ENCODE measurements at places on chromosomes 7 and 10. TPM values are rescaled to one million over a fixed set of nuclear protein-coding genes. Genes with fewer than 3 reads are reported as not detected.

DNA sequence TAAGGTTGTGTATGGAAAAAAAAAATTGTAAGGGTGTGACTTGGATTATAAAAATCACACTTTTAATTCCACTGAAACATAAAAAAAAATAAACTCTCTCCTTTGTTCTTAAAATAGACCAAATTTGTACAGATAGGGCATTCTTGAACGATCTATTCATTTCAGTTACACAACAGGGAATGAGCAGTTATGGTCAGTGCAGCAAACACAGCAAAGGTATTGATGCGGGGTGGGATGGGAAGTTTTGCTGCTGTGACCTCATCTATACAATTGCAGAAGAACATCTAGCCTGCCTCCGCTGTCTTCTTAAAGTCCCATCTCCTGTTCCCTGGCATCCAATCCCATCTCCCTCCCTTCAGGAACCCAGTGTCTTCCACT, 580.2 kb downstream of the SUGCT start:
- peaks cover 38% of the 10 kb centered on the region for H3K4me1 ChIP-seq
- H3K27me3 ChIP-seq: no peaks in the 10 kb centered on the region
- DNase-seq: no peak
- no peak overlapping the region for H3K4me3 ChIP-seq
- peak overlapping the region; percentile 56 for H3K27ac ChIP-seq

The PEX1 gene
- 22.2 TPM for total RNA-seq

The MMS19 gene
- 94.8 TPM for total RNA-seq

GRCh38 chr10:49296836-49297235, 2.1 kb upstream of the C10orf71 start:
- H3K4me1 ChIP-seq: peaks cover 25% of the 10 kb centered on the region
- no peaks in the 10 kb centered on the region for H3K36me3 ChIP-seq
- DNase-seq: no peak
- H3K4me3 ChIP-seq: no peak overlapping the region
- no peak overlapping the region for H3K27ac ChIP-seq

- H3K27me3 ChIP-seq: no peaks in the 10 kb centered on the region
- H3K36me3 ChIP-seq: no peaks in the 10 kb centered on the region
- no peak for DNase-seq
- H3K4me3 ChIP-seq: no peak overlapping the region
- H3K4me1 ChIP-seq: no peaks in the 10 kb centered on the region
- no peak overlapping the region for H3K27ac ChIP-seq
These were observed 25.5 kb upstream of the NME8 start for GRCh38 chr7:37822946-37823345.

The GAD2 gene
- 15.3 TPM for total RNA-seq

DNA sequence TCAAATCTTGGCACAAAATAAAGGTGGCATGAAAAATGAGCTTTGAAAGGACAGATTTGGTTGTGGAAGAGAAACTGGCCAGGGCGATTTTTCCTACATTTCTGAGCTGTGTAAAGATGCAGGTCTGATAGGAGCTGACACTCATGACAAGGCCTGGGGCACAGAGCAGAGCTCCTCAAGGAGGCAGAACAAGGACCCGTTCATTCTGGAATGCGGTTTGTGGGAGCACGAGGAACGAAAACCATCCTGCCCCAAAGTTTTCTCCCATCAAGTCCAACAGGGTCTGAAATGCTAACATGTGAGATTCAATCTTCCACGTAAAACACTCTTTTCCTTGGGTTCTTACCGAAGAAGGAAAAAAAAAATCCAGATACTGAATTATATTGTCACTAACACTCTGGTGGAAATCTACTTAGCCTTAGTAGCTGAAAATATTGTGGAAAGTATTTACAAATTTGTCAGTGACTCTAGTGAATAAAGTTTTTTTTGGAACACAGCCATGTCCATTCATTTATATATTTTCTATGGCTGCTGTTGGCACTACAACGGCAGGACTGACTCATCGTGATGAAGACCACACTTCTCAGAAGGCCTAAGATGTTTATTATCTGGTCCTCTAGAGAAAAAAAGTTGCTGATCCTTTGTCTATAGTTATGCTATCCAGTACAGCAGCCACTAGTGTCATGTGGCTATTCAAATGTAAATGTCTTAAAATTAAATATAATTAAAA, 215.7 kb downstream of the BAMBI start:
- H3K27ac ChIP-seq: peak overlapping the region; percentile 1
- H3K4me3 ChIP-seq: no peak overlapping the region
- peaks cover 6% of the 10 kb centered on the region for H3K27me3 ChIP-seq
- peaks cover 14% of the 10 kb centered on the region for H3K4me1 ChIP-seq
- no peaks in the 10 kb centered on the region for H3K36me3 ChIP-seq

DNA sequence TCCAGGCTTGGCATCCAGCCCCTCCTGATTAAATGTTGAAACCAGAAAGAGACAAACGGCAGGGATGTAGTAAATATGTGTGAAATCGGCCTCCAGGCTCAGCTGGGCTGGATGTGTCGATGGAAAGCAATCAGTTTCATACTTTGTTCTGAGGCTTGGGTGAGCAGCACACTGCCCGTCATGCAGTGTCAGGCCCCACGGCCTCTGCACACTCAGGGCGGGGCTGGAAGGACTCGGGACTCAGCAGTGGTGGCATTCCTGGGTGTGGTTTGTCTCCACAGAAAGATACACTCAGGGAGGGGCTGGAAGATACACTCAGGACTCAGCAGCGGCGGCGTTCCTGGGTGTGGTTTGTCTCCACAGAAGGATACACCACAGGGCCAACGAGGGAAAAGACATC, 22.0 kb downstream of the ADGRA1 start:
- H3K27me3 ChIP-seq: peaks cover 18% of the 10 kb centered on the region
- no peak for DNase-seq
- peaks cover 4% of the 10 kb centered on the region for H3K36me3 ChIP-seq
- peaks cover 8% of the 10 kb centered on the region for H3K4me1 ChIP-seq

DNA sequence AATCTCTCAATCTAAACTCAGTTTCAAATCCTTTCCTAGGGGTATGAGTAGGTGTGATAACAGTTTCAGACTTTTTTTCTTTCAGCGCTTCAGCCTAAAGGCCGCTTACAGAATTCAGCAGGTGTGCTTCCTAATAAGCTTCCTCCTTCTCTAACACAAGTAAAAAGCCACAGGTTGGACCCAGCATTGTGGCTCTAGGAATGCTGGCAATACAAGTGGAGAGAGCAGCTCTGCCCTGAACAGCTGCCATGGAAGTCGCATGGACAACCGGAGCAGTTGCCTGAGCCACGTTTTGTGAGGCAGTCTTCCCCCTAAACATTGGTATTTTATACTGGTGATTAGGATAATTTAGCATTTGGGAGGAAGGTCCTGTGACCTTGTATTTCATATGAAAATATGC, 83.5 kb downstream of the ST7 start:
- peaks cover 12% of the 10 kb centered on the region for H3K4me1 ChIP-seq
- no peaks in the 10 kb centered on the region for H3K36me3 ChIP-seq
- H3K4me3 ChIP-seq: no peak overlapping the region
- no peak for DNase-seq

The PRTFDC1 gene
- 22.9 TPM for total RNA-seq

- no peak overlapping the region for H3K4me3 ChIP-seq
- no peak for DNase-seq
- peak overlapping the region; percentile 1 for H3K27ac ChIP-seq
- no peaks in the 10 kb centered on the region for H3K36me3 ChIP-seq
- no peaks in the 10 kb centered on the region for H3K27me3 ChIP-seq
These were observed 5.6 kb downstream of the CCSER2 start for GRCh38 chr10:84333864-84334451.

DNA sequence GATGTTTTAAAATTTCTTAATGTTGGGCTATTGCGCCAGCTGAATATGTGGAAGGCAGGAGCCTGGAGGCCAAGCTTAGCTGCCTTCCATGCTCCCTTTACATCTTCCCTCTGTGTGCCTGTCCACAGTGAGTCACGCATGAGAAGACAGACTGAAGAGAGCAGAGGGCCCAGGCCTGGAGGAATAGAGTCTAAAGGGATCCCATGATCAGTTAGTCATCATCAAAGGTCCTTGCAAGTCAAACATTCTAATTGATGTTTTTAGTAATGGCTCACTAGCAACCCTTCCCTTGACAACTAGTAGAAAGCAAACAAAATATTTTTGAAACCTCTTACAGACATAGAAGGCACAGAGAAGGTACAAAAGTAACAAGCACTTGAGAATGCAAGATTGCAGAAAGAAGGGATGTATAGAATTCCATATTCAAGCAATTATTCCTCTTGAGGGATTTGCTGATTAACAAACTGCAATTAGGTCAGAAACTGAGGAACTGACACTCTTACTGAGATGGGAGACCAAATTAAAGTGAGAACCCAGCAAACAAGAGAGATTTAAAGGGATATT, 30.7 kb upstream of the APBB1IP start:
- H3K27ac ChIP-seq: no peak overlapping the region
- no peak overlapping the region for H3K4me3 ChIP-seq
- peaks cover 5% of the 10 kb centered on the region for H3K4me1 ChIP-seq
- peaks cover 2% of the 10 kb centered on the region for H3K27me3 ChIP-seq
- no peaks in the 10 kb centered on the region for H3K36me3 ChIP-seq

- peaks cover 11% of the 10 kb centered on the region for H3K36me3 ChIP-seq
- H3K27ac ChIP-seq: peak overlapping the region; percentile 90
- no peaks in the 10 kb centered on the region for H3K27me3 ChIP-seq
- H3K4me3 ChIP-seq: peak overlapping the region; percentile 39
- H3K4me1 ChIP-seq: peaks cover 65% of the 10 kb centered on the region
These were observed 395.1 kb upstream of the GALNT17 start for GRCh38 chr7:70736715-70737460.

GRCh38 chr10:93461109-93461806, 20.9 kb downstream of the MYOF start:
- H3K27ac ChIP-seq: peak overlapping the region; percentile 80
- H3K27me3 ChIP-seq: no peaks in the 10 kb centered on the region
- peak overlapping the region; percentile 10 for H3K4me3 ChIP-seq
- H3K36me3 ChIP-seq: no peaks in the 10 kb centered on the region

The NME8 gene
- total RNA-seq: not detected

DNA sequence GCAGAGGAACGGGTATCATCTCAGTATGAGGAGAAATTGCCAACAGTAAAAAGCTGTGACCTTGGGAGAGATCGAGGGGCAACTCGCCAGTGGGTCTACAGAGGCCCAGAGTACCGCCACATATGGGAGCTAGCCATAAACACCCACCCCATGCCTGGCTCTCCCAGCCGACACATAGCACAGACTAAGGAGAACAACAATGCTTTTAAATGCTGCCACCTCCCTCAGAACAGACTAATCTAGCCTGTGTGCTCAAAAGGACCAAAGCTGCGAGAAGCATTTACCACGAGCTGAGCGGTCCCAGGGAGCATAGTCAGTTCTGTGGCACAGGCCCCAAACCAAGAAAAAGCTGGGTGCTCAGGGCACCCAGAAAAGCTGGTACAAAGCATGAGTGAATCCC, 73.3 kb downstream of the LSM5 start:
- no peak overlapping the region for H3K4me3 ChIP-seq
- H3K4me1 ChIP-seq: no peaks in the 10 kb centered on the region
- DNase-seq: no peak
- H3K36me3 ChIP-seq: no peaks in the 10 kb centered on the region
- peaks cover 35% of the 10 kb centered on the region for H3K27me3 ChIP-seq

DNA sequence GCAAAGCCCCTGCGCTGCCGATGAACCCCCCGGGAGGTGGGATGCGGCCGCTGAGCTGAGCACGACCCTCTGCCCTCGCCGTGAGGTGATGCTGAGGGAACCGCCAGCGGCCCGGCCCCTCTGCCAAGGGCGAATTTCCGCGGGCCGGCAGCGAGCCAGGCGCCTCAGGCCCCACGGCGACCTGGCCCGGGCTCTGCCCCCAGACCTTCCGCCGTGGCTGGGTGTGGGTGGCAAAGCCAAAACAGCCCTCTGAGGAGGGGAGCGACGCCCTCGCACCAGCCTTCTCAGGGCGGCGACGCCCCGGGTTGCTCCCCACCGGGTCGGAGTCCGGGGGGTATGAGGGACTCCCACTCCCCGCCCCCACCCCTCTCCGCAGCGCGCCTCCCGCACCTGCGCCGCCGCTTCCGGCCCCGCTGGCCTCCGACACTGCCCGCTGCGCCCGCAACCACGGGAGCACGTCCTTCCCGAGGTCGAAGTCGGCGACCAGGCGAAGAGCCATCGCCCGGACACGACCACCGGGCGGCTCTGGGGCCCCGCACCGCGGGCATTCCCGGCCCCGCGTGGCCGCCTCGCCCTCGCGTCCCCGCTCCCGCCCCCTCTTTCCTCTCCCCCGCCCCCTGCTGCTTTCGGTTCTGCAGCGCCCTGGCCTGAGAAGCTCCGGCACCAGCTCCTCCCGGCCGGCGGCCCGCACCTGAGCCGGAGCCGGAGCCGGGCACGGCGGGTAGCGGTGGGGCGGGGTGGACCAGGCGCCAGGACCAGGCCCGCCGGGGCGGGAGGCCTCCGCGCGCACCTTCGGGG, at the start of gene GSAP:
GSAP (minus strand) TSS at position 527 of the 798 bp plus-strand sequence; CDS start at position 499, 28 bp downstream.
- H3K4me1 ChIP-seq: peaks cover 3% of the 10 kb centered on the region
- H3K4me3 ChIP-seq: peak within 1 kb of the TSS; percentile 82
- DNase-seq: no peak
- peak within 1 kb of the TSS; percentile 48 for H3K27ac ChIP-seq
- H3K27me3 ChIP-seq: peaks cover 44% of the 10 kb centered on the region

GRCh38 chr7:130350945-130351790, 6.6 kb downstream of the CPA5 start:
- no peaks in the 10 kb centered on the region for H3K36me3 ChIP-seq
- no peaks in the 10 kb centered on the region for H3K27me3 ChIP-seq
- peaks cover 56% of the 10 kb centered on the region for H3K4me1 ChIP-seq
- H3K4me3 ChIP-seq: peak overlapping the region; percentile 65

GRCh38 chr10:97138174-97138573, 47.6 kb downstream of the SLIT1 start:
- H3K27me3 ChIP-seq: peaks cover 32% of the 10 kb centered on the region
- no peak overlapping the region for H3K4me3 ChIP-seq
- peaks cover 12% of the 10 kb centered on the region for H3K36me3 ChIP-seq
- H3K4me1 ChIP-seq: peaks cover 48% of the 10 kb centered on the region
- no peak for DNase-seq
- H3K27ac ChIP-seq: peak overlapping the region; percentile 72

All from type B pancreatic cell (in vitro differentiated cells).